ENCODE measurements at places on chromosomes 3 and 15.

- no peak for DNase-seq
Measured at GRCh38 chr15:56252386-56252785, 8.7 kb upstream of the RFX7 start.

DNA sequence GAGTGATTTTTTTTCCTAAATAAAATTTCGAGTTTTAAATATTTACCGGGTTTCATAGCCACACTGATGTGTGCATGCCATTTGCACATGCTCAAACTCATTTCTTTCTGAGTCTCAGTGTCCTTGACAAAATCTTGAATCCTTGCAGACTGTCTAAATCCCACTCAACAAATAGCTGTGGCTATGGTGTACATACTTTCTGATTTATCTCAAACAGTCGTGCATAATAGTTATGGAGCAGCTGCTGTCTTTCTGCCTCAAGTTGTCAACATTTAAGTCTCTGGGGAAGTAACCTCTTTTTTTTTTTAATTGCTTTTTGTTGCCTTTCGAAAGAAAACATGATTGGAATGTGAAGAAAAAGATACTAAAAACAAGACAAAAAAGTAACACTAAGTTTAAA lies 52.8 kb upstream of the UTS2B start:
- no peak for DNase-seq

- DNase-seq = no peak
Measured at GRCh38 chr15:79209116-79209515, 73.4 kb upstream of the ANKRD34C start.

GRCh38 chr3:120673116-120673515 lies 8.9 kb downstream of the HGD start:
- no peak for DNase-seq

- no peak for DNase-seq
Measured at GRCh38 chr3:122505676-122506075, 9.1 kb downstream of the KPNA1 start.

- DNase-seq = no peak
Measured at GRCh38 chr15:100879061-100879463, 569 bp upstream of the ALDH1A3 start.

DNA sequence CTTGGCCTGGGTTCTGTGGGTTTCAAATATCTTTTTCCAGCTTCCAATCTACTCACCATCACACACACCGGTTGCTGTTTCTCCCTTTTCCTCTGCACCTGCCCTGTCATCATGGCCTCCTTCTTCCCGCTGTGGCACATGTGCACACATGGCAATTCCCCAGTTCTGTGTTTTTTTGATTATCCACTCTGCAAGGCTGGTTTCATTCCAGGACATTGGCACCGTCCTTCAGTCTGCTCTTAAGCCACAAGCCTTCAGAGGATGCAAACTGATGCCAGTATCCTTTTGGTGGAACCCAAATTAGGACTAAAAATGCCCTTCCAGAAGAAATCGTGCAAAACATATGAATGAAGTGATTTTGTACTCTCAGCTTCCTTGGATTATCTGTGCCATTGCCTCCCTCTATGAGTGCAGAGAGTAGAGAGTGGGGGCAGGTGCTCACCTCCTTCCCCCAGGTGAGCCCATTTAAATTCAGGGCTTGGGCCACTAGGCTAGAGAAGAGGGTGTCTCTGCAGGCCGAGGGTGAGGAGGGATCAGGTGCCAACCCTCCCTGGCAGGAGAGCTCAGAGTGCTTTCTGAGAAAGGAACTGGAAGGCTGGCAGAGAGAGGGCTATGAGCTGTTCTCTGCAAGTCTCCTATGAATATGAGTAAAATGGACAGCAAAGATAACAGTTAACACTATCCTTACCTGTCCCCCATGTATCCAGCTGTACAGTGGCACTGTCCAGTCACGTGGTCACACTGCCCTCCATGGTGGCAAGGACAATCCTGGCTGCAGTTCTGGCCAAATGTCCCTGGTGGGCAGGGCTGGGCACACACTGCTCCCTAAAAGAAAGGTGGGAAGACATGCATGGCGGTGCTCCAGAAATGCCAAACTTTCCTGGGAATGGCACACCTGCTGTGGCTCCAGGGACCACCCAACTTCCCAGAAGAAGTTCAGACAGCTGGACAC lies 100.8 kb downstream of the RAB11A start:
- DNase-seq = no peak

- no peak for DNase-seq
Measured at GRCh38 chr3:188113756-188114155, 40.2 kb upstream of the LPP start.

- DNase-seq = no peak
Measured at GRCh38 chr3:141894524-141895176, 18.2 kb downstream of the ATP1B3 start.

DNA sequence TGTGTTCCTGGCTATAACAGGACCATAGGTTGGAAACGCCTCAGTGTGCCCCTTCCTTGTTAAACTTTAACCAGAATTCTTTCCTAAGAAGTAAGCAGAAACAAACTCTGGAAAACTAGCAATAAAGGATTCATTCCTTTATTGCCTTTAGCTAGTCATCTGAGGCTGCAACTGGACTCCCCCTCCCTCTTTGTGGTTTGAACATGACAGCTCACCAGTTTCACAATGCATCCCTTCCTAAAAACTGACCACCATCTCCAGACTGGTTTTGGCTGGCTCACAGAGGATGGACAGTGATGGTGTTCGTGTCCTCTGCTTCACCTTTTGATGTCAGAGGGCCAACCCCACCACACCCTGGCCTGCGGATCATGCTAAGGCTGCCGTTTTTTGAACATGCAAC lies 27.9 kb upstream of the TGFBR2 start:
- no peak for DNase-seq

DNA sequence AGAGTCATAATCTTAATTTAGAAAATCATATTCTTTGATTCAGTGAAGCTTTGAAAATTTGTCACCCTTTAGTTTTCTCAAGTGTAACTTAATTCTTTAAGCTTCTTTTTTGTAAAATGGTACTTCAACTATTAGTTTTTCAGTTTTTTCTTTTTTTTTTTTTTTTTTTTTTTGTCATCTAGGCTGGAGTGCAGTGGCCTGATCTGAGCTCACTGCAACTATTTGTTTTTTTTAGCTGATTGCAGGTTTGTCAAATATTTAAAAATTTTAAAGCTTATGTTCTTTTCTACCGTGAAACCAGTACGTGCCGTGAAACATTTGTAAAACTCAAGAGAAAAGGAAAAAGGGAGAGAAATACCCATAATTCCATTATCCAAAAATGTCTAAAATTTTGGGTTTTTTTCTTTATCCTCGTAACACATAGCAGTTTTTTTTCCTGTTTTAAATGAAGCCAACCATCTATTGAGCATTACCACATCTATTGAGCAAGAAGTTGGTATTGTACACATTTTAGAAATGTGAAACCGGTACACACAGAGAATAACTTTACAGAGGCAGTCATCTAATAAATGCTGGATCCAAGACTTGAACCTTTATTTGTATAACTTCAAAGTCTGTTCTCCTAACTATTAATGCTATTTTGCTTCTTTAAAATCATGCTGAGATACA lies 25.7 kb downstream of the ECT2 start:
- no peak for DNase-seq

DNA sequence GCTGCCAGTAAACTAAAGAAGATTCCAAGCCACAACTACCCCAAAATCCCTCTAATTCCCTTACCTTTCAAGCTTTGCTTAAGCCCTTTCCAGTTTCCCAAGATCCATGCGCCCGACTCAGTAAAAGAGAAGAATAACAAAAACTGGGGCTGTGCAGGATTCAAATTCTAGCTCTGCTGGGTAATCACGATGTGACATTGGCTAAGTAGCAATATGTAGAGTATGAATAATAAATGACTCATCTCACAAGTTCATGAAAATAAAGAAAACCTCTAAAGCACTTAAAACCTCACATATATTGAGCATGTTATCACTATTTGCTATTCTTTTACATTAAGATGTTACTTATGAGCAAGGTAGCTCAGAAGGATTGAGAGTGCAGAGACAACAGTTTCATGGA lies 522.2 kb upstream of the ZNF717 start:
- DNase-seq = no peak

GRCh38 chr15:68517285-68517761 lies 61.5 kb upstream of the CORO2B start:
- no peak for DNase-seq

DNA sequence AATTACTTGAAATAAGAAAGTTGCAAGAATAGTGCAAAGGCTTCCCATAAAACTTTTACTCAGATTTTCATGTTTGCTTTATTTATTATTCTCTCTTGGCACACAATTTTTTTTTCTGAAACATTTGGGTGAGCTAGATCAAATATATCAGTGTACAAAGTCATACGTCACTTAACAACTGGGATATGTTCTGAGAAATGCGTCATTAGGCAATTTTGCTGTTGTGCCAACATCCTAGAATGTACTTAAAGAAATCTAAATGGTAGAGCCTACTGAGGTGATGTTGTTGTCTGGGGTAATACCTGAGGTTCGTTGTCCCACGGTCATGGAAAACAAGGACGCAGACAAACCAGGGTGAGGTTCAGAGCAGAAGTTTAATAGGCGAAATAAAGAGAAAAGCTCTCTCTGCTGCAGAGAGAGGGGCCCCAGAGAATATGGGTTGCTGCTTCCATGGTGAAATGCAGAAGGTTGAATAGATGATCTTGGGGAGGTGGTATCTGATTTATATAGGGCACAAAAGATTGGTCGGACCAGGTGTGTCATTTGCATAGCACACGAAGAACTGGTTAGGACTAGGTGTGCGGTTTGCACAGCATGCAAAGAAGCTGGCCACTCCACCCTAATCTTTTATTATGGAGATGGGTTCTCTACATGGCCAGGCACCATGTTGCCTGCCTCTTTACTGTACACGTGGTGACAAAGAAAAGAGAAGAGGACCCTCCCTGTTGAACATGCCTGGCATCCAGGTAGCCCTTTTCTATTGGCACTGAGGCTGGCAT lies 8.8 kb upstream of the GRAMD1C start:
- DNase-seq = no peak

GRCh38 chr3:150314248-150315004 lies 93.7 kb upstream of the TSC22D2 start:
- DNase-seq = no peak

DNA sequence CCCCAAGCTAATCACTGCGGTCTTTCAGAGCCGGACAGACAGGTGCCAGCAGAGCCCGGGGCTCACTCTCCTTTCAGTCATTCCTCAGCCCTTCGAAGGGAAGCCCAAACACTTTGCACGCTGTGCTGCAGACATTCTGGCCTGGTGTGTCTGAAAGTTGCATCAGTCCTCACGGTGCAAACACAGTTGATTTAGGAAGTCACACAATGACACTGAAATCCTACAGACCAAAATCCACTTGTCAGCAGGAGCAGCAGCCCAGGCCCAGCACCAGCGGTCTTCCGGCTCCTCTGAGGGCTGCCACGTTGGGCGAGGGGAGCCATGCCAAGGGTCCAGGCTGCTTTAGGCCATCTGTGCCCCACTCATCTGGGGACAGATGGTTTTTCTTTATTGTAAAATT lies 61.6 kb downstream of the RGMA start:
- no peak for DNase-seq

DNA sequence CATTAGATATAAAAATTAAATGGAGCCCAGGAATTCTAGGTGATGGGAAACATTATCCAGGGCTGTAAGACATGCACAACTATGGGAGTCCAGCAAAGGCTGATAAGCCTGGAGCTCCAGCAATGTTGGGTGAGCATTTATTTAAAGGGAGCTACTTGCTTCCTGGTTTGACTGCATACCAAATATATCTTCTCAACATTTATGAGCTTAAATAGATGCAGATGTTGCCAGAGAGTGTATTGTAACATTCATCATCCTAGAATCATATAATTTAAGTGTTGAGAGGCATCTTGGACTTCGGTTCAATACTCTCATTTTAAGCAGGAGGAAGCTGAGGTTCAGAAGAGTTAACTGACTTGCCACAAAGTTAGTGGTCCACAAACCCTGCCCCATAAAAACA lies 12.2 kb upstream of the POLR2M start:
- no peak for DNase-seq

DNA sequence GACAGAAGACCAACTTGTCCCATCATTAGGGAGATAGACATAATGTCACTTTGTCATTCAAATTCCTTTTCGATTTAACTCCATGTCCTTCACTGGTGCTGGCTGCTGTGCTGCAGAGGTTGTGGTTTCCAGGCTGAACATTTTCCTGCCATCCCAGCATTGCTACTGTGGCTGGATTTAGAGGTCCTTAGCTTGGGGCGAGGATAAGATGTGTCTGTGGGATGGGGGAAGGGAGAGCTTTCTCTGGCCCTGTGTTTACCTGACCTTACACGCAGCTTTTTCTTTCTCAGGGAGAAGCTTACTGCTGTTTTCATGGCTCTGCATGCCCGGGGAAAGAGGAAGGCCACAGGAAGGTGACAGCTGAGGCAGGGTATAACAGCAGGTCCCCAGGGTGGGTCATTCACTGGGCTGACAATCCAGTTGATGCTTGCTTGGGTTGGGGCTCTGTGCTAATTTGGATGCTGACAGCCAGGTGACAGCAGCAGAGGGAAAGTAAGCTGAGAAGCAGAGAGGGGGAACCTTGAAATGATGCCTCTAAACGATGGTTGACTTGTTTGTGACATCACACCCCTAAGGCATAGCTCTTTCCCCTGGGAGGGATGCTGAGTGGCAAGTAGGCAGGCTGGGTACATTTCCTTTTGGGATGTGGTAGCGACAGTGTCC lies 326.9 kb upstream of the CTNNB1 start:
- DNase-seq = no peak

DNA sequence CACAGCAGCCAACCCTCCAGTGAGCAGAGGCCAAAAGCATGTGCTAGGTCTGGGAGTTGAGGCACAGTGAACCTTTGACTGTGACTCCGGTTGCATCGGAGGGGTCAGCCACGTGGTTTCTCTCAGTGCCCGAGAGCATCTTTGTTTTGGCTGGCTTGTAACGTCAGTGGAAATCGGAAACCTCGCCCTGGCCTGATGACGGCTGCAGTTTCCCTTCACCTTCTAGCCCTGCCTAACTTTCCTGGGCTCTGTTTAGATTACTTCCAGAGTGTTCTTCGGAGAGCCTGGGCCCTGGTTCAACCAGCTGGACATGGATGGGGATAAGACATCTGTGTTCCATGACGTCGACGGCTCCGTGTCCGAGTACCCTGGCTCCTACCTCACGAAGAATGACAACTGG lies 56.6 kb downstream of the MESD start:
- DNase-seq = no peak

DNA sequence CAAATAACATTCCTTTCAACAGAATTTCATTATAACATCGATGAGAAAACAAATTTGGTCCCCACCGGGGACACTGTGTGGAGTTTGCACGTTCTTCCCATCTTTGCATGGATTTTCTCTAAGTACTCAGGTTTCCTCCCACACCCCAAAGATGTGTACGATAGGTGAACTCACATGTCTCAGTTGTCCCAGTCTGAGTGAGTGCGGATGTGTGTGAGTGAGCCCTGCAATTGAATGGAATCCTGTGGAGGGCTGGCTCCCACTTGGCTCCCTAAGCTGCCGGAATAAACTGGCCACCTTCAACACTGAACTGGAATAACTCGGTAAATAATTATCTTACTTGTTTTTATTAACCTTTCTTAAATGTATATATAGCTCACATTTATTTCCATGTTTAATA lies 77.0 kb downstream of the TRANK1 start:
- DNase-seq = no peak

DNA sequence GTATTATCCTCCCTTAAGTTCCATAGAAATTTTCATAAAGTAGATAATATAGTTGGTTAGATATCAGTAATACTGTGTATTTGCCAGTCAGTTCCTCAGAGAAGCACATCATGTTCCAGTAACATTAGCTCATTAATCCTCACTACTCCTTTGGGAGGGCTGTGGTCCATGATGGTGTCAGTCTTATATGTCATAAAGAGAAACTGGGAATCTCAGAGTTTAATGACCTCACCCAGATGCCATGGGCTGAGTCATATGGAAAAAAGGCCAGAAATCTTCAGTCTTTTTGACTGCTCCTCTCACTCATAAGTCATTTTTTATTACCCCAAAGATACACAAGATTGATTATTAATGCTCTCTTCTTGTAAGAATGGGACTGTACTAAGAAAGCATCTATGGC lies 188.6 kb downstream of the CHL1 start:
- no peak for DNase-seq
